ENCODE measurements at places on chromosomes 1 and 21. TPM values are rescaled to one million over a fixed set of nuclear protein-coding genes. Genes with fewer than 3 reads are reported as not detected.

GRCh38 chr1:19257178-19257914 is 5.7 kb downstream of the MRTO4 start:
- DNase-seq = no peak

DNA sequence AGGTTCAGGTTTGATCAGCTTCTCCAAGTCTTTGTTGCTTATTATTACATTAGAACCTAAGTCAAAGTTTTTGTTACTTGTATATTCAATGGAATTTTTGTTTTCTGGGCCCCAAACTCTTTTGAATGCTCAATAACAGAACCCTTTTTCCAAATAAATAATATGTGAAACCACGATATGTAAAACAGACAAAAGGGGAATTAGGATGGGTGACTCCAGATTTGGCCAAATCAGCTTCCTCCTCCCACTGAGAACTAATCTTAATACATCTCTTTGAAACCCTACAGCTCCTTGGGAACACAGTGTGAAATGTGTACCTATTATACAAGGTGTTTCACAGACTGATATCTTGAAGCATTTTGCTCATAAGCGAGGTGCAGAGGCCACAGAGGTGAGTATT is 67.0 kb upstream of the TNFSF18 start:
- DNase-seq = no peak

The GCSAML gene
- total RNA-seq = 0.32 TPM

DNA sequence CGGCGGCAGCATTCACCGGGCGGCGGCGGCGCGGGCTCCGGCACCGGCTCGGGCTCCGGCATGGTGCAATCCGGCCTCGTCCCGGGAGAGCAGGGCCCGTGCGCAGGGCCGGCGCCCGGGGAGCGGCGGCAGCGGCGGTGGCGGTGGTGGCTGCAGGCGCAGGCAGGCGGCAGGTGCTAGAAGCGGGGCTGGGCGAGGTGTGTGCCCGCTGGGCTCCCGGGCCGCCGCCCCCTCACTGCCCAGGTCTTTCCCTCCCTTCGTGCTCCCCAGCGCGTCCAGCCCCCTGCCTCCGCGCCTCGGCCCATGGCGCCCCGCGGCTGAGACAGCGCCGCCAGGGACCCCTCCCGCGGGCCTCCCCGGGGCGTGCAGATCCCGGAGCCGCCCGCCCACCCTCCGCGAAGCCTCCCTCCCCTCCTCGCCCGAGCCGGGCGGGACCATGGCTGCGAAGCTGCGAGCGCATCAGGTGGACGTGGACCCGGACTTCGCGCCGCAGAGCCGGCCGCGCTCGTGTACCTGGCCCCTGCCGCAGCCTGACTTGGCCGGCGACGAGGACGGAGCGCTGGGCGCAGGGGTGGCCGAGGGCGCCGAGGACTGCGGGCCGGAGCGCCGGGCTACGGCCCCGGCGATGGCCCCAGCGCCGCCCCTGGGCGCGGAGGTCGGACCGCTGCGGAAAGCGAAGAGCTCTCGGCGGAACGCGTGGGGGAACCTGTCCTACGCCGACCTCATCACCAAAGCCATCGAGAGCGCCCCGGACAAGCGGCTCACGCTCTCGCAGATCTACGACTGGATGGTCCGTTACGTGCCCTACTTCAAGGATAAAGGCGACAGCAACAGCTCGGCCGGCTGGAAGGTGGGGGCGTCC is 492 bp downstream of the FOXO6 start:
- DNase-seq = peak; percentile 24

DNA sequence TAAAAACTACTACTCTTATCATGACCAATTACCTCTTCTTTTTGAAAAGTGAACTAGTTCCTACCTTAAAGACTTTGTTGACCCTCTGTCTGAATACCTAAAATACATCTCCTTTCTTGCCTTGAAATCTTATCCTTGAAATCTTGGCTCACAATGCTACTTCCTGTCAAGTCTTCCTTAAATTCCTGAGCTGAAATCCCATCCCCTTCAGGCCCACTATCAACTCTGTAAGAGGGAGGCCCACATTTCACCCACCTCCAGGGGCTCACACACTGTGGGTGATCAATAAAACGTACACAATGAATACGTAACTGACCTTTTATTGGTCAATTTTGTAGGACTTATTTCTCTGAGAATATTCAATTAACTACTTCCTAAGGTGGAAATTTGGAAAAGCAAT is 88.0 kb downstream of the APP start:
- DNase-seq = no peak

GRCh38 chr1:14142397-14143100 is 442.6 kb downstream of the PRDM2 start:
- DNase-seq = no peak

- no peak for DNase-seq
Measured at GRCh38 chr1:218090459-218090858, 194.6 kb upstream of the RRP15 start.

DNA sequence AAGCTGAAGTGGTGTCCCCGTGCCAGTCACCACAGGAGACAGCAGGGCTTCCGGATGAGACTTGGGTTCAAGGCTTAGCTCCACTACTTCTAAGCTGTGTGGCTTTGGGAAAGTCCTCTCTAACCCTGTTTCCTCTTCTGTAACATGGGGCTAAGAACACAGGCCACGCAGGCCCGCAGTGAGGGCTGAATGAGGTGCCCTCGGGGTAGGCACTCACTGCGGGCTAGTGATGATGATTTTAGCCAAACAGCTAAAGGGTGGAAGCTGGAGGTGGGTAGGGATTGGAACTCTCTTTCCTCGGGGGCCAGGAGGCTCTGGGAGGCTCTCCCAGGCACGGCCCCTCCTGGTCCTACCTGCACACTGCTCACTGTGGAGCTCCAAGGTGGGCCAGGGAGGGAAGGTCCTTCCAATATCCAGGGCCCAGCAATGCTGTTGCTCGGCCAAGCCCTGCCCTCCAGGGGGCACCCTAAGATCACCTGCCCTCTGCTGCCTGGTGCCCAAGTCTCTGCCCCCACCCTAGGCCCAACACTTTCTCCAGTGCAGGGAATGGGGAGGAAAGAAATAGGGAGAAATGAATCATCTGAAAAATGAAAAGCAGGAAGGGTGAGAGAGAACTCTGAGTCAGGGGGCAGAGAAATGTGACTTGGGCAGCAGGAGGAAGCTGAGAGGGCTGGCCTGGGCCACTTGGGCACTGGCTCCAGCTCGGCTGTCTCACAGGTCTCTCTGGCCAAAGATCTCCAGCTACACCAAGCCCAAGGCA is 19.2 kb upstream of the EVA1B start:
- peak; percentile 45 for DNase-seq

- DNase-seq = no peak
Measured at GRCh38 chr1:111252786-111253185, 25.3 kb downstream of the CHI3L2 start.

GRCh38 chr1:207971331-207972219 is 60.6 kb upstream of the CD34 start:
- no peak for DNase-seq

DNA sequence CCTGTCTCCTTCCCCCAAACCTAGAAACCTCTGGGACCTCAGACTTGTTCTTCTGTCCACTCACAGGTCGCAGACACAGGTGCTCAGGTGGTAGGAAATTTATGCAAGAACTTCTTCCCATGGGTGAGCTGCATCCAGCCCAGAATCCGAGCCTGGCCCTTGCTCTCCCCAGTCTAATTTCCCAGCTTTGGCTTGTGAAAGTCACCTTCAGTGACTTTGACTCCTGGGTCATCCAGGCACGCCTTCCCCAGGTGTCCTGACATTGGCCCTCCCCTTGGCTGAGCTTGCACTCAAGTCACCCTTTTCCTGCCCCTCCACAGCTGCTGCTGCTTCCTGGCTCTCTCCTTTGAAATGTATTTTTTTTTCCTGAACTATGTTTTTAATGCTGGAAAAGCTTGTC is 6.6 kb downstream of the IPO13 start:
- DNase-seq = no peak

The SPRR2F gene
- total RNA-seq = not detected

- no peak for DNase-seq
Measured at GRCh38 chr1:31745096-31745945, 18.8 kb downstream of the ADGRB2 start.

- no peak for DNase-seq
Measured at GRCh38 chr1:64624218-64624713, 120.6 kb upstream of the RAVER2 start.

DNA sequence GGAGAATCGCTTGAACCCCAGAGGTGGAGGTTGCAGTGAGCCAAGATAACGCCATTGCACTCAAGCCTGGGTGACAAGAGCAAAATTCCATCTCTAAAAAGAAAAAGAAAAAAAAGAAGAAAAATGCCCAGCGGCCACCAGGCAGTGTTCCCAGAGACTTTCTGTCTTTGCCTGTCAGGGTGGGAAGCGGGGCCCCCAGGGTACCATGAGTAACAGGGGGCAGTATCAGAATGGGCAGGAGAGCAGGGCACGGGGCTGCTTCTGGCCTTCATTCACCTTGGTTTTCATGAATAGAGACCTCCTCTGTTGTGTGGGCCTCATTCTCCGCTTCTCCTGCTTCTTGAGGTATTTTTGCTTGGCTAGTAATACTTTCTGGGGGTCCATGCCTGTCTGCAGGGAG is 20.4 kb downstream of the SLC26A9 start:
- DNase-seq = no peak

DNA sequence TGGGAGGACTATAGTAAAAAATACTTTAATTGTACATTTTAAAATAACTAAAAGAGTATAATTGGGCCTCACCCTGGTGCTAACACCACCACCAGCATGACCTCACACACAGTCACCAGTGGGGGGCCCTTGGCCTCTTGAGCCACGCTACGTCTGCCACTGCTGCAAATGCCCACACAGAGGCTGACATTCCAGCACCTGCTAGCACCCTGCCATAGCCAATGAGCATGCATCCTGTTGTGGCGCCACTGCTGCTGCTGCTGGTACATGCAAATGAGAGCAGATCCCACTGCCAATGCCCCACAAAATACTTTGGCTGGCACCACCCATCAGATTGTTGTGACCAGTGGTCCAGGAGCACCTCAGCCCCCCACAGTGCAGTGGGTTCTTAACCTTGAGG is 31.5 kb upstream of the TNR start:
- DNase-seq = no peak

The PCP4 gene
- total RNA-seq = 1.4 TPM

The ADAMTS4 gene
- total RNA-seq = 3.8 TPM

GRCh38 chr1:42480921-42481320 is 17.8 kb downstream of the CCDC30 start:
- no peak for DNase-seq

GRCh38 chr1:196060539-196060938 is 547.7 kb downstream of the KCNT2 start:
- no peak for DNase-seq

The ANXA9 gene
- not detected for total RNA-seq

DNA sequence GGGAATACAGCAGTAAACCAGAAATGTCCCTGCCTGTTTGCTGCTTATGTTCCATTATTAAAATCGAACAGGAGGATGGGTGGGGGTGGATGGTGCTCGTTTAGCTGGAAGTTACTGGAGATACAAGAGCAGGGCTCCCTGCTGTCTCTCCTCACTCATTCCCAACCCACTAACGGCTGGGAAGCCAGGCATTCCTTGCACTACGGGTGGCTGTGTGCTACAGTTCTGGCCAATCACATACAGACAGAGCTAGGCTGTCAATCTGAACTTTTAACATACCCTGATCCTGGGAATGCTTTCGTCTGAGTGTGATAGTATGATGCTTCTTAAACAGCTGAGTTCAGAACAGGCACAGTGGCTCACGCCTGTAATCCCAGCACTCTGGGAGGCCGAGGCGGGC is 7.0 kb downstream of the SIPA1L2 start:
- DNase-seq = no peak

GRCh38 chr1:46401964-46402626 is 8.0 kb downstream of the FAAH start:
- peak; percentile 90 for DNase-seq

DNA sequence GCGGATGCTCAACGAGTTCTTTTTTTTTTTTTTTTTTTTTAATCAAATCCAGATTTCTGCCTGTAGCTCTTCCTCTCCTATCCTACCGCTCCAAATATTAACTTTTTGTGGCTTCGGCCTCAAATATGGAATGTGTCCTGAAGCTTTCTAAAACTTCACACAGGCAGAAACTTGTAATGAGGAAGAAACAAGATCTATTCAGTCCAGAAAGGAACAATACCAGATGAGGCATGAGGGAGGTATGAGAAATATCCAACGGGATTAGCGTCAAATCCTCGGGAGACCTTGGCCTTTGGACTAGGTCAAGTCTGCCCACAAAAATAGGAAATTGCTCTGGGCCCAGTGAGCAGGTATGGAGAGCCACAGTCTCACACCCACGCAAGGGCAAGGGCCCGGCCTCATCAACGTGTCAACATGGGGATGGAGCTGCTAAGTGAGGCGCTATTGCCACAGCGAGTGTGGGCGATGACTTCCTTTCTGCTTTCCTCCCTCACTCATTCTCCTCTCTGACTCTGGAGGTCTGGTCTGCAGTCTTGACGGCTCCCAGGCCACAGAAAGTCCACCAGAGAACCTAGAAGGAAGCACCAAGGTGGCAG is 66.6 kb downstream of the BCAR3 start:
- no peak for DNase-seq

DNA sequence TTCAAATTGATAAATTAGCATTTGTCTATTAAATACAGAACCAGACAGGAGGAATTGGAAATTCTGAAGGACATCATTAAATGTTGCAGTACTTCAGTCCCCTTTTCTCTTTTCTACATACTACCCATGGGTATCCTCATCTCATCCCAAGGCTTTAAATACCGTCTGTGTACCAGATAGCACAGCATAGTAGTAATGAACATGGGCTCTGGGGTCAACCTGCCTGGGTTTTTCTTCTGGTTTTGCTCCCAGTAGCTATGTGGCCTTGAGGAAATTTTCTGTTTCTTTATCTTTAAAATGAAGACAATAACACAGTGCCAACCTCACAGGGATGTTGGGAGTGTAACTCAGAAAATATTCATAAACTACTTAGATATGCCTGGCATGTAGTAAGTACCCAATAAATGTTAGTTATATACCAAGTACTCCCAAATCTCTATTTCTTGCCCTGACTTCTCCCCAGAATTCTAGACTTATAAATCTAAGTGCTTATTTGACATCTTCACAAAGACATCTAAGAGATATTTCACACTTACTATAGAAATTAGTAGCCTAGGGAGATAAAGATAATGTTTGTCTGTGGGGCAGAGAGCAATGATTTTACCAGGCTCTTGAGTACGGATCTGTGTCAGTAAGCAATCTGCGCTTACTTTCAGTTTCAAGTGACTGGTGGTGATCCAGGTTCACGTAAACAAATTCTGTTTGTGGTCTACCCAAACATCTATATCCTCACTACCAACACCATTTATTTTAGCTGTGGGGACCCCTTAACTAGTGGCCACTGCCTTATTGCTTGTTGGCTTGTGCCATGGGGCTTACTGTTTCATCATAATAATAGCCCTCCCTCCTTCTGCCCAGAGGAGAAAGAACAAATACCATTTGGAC is 37.3 kb downstream of the VANGL2 start:
- no peak for DNase-seq

GRCh38 chr1:199669916-199670315 is 357.6 kb upstream of the NR5A2 start:
- no peak for DNase-seq

Data from mucosa of descending colon (tissue), 3 donors.